Tongue (tissue), 3 donors: ENCODE measurements at places on chromosomes 11 and 22.

- DNase-seq = peak; percentile 93
Measured at GRCh38 chr22:44753189-44754042, 1.0 kb downstream of the ARHGAP8 start.

DNA sequence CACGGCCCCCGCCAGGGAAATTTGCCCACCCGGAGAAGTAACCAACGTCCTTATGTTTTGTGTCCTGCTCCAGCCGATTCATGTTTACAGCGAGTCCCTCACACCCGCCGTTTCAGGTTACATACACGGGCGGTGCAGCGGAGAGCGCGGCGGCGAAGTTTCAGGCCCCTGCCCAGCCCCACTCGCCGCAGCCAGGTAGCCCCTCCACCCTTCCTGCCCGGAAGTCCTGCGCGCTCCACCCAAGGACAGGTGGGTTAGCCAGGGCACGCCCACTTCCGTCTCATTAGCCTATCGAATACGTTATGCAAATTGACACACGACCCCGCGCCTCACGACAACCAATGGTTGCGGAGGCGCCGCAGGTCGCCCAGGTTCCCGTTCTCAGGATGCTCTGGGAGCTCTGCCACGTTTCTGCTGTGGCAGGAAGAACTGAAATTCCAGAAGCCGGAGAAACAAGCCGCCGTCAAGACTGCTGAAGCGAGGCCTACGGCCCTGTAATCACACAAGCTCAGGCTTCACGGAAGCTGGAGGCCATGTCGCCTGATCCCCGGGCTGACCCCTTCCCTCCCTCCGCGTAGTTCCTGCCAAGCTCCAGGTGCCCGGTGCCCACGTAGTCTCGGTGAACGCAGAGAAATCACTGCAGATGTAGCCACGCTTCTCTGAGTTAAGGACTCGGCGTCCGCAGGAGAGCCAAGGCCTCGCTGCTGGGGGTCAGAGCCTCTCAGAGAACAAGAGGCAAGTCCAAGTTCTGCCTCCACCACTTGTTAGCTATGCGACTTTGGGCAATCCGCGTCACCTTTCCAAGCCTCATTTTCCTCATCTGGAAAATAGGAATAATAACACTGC is 22.4 kb upstream of the MYH9 start:
- peak; percentile 95 for DNase-seq

DNA sequence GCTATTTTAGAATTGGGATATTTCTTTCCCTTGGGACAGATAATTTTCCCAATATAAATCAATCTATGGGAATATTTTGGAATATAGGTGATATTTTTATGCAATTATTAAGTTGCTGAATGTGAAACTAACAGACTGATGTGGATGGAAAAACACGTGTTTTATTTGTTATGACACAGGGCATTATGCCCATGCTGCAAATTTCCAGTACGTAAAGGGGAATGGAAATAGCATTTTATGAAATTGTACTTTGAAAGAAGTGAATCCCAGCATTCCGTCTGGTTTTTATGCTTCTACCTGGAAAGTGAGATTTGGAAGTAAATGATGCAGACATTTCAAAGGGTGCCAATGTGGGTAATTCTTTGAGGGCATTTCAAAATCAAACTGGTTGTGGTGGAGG is 142.7 kb downstream of the PARVA start:
- no peak for DNase-seq

DNA sequence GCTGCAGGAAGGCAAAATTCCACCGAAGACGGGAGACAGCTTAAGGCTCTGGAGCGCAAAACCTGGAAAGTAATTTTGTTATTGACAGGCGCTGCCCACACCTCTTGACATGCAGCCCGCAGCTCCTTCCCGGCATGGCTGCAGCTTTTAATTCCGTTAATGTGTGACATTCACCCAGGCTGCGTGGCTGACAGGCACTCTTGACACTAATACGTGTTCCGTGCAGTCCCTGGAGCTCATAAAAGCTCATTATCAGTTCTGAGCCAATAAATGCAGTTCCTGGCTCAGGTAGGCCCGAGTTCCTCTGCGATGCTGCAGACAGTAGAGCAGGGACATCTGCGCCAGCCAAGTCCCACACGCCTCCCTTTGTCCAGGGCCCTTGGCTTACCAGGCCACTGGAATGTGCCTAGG is 34.8 kb downstream of the TSPAN18 start:
- DNase-seq = no peak

GRCh38 chr11:125532668-125533067 is 36.6 kb upstream of the FEZ1 start:
- no peak for DNase-seq

DNA sequence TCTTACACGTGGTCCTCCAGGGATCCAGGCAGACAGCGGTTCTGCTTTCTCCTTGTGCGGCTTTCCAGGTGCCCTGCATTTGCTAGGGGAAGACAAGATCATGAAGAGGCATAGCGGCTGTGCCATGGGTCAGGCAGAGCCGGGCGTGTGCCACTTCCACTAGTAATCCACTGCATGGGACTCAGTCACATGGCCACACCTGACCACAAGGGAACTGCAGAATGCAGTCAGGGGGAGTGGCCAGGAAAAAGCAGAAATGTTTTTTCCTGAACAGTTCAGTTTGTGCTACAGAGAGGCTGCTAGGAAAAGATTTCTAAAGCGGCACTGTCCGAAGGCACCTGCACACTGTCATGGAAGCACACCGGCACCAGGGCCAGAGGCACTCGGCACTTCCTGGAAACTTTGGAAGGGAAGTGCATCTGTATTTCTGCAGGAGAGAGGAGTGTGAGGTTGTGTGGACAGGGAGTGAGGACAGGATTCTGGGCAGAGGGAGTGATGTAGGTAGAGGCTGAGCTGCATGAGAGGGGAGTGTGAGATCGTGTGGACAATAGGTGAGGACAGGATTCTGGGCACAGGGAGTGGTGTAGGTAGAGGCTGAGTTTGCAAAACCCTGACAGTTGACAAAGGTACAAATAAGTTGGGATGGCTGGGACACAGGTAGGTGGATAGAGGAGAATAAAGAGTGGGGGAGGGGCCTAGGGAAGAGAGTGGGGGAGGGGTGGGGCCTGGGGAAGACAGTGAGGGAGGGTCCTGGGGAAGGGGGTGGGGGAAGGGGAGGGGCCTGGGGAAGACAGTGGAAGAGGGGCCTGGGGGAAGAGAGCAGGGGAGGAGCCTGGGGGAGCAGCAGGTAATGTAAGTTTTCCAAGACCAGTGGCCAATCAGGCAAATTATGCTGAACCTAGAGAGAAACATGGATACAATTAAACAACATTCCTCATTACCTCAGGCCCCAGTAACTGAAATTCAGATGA is 1436.3 kb downstream of the TBC1D22A start:
- no peak for DNase-seq
